ENCODE measurements at places on chromosomes 11 and 22. TPM values are rescaled to one million over a fixed set of nuclear protein-coding genes. Genes with fewer than 3 reads are reported as not detected.

GRCh38 chr22:22021162-22021750, 38.7 kb upstream of the TOP3B start:
- no peak for DNase-seq

DNA sequence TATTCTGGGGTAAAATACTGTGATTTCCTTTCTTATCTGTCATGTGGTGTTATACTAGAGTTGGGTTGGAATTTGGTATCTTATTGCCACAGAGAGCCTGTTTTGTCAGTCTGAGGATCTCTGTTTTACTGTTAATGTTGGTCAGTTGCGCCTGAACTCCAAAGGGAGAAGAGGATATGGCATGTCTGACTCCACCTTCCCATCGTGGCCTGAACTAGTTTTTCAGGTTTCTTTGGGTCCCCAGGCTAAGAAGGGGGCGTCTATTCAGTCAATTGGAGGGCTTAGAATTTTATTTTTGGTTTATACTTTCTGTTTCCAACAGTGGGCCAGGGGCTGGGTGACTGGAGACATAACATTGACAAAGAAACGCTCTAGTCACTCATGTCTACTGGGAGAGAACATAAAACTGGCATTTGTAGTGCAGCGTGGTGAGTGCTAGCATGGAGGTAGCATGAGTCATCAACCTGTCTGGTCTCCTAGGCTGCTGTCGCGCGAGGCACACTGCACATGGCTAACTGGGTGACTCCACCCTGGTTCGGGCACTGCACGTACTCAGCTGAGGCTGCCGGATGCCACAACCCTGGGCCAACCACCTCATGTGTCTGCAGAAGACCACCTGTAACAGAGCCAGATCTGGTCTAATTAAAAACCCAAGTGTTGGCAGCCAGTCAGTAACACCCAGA, 120.1 kb upstream of the OR9Q1 start:
- no peak for DNase-seq

DNA sequence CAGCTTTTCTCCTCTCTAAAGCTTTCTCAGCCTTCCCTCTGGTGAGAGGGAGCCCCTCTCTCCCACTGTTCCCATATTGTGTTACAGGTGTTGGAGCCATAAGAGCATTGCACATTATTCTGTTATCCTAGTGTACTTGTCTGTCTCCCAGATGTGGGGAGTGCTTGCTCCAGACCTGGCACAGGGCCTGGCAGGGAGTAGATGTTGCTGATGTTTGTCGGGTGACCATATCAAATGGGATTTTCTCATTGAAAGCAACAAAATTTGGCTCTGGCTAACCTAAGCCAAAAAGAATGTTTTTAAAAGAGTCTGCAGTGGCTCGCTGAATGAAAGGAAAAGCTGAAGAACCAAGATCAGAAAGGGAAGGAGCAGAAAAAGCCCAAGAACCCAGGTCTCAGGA, 41.1 kb downstream of the CYB5R2 start:
- DNase-seq: no peak

GNAZ gene
- 25.5 TPM for total RNA-seq

- no peak for DNase-seq
Observed at GRCh38 chr11:131025020-131025419, 108.7 kb upstream of the SNX19 start.

Measured in neural crest cell (in vitro differentiated cells).